ENCODE measurements at places on chromosomes 5 and 9.

DNA sequence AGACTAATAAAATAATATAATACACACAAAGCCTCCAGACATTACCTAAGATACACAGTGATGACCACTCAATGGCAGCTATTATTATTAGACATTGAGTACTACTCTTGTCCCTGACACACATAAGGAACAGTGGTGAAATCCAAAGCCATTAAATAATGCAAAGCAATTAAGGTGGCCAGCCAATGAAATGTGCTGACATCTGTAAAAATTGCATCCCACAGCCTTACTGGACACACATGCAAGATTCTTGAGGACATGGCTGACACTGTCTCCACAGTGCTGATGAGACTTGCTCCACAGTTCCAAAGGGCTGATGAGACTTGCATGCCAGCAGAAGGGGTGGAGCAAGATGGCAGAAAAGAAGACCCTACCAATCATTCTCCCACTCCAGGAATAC, 447.5 kb downstream of the IRX1 start:
- no peaks in the 10 kb centered on the region for H3K36me3 ChIP-seq
- no peak for DNase-seq
- H3K4me3 ChIP-seq = no peak overlapping the region
- no peaks in the 10 kb centered on the region for H3K4me1 ChIP-seq
- H3K27ac ChIP-seq = no peak overlapping the region

DNA sequence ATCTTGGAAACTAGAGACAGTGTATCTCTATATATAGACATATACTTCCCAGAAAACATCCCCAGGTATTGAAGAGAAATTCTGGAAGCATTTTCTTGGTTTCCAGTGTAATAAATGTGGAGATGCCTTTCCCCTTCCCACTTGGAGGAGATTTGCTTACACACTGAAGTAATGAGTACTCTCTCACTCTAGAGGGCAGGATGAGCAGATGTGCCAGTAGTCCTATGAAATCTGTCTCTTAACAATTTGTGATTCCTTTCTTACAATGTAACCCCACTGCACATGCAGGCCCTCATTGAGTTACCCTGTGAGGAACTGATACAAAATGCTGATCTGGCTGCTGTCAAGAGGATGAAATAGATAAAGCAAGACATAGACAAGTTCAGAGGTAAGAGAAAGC, 567.2 kb downstream of the SLCO4C1 start:
- no peak overlapping the region for H3K4me3 ChIP-seq
- DNase-seq = no peak
- H3K4me1 ChIP-seq = no peaks in the 10 kb centered on the region
- H3K27ac ChIP-seq = no peak overlapping the region

DNA sequence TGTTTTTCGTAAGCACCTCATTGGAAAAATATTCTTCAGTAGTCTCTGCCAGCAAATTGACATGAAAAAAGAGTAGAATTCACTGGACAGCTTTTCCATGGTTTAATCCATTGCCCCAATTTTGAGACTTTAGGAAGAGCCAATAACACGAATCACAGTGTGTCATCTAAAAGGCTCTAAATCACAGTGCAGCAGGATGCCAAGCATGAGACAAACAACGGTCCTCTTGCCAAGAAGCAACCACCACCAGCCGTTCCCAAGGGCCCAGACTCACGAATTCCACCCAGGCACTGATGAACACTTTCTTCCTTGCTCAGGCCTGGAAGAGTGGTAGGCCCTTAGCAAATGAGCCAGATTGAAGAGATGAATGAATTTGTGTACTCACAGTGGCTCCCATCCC, 18.3 kb upstream of the IRX4 start:
- H3K4me1 ChIP-seq = no peaks in the 10 kb centered on the region
- H3K27ac ChIP-seq = no peak overlapping the region
- H3K4me3 ChIP-seq = no peak overlapping the region
- H3K36me3 ChIP-seq = no peaks in the 10 kb centered on the region
- peaks cover 13% of the 10 kb centered on the region for H3K27me3 ChIP-seq
- DNase-seq = no peak

- H3K27ac ChIP-seq = peak overlapping the region; percentile 25
- no peaks in the 10 kb centered on the region for H3K36me3 ChIP-seq
- H3K27me3 ChIP-seq = no peaks in the 10 kb centered on the region
- no peak for DNase-seq
Measured at GRCh38 chr5:90220554-90220953, 189.0 kb downstream of the CETN3 start.

- no peak overlapping the region for H3K4me3 ChIP-seq
- no peak overlapping the region for H3K27ac ChIP-seq
Measured at GRCh38 chr5:154308443-154309370, 118.2 kb downstream of the GALNT10 start.

All from heart left ventricle (tissue), 16 donors.